ENCODE measurements at places on chromosomes 5 and 9.

DNA sequence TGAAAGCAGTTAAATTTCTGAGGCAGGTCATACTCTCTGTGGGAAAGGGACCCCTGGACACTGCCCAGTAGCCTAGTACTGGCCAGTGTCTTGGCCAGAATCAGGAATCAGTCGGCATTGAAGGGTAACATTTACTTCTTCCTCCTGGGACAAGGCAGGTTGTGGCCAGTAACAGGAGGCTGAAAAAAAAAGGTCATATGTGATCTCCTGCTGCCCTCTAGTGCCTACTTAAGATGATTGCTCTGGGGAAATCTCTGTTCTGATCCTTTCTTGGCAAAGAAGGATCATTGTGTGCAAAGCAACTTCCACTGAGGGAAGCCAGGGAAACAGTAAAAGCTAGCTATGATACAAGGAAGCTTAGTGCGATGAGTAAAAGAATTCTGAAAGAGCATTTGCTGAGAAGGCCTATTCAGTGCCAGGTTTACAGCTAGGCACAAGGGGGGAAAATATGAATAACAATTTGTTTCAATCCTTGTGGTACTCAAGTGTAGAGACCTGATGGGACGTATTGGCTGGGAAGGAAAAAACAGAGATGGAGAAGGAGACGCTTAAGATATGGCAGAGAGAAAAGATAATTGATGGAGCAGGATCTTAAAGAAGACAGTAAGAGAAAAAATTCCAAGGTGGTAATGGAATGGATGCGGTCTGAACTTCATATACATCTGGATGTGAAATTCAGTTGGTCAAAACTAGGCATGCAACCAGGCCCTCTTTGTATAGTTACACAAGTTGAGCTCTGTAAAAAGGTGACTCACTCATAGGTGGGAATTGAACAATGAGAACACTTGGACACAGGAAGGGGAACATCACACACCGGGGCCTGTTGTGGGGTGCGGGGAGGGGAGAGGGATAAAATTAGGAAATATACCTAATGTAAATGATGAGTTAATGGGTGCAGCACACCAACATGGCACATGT lies 25.8 kb upstream of the TRIM32 start:
- DNase-seq: peak; percentile 72

DNA sequence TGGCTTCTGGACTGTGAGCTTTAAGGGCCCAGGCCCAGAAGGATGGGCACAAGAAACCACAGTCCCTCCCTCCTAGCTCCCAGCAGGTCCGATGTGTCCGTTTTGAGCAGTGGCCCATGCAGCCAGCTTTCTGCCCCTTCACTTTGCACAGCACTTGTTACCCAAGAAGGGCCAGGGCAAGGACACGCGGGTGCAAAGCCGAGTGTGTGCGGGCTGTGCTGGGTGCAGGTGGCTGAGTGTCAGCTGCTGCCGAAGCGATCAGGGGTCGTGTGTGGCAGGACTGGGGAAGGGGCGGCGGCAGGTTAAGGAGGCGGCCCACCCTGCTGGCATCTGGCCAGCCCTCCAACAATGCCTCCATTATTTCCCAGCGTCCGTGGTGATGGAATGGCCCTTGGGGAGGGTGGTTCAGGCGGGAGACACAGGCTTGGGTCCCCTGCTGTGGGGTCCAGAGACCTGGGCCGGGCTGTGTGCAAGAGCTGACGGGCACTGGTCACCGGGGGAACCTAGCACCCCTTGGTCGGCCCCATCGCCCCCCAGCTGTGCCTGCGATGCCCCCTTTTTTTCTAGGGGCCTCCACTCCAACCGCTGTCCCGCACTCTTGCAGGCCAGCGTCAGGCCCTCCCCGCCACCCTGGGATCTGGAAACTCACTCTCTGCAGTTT lies 653 bp downstream of the LHX3 start:
- no peak for DNase-seq

- peak; percentile 85 for DNase-seq
Measured at GRCh38 chr9:87119328-87119881, 172.1 kb upstream of the GAS1 start.

DNA sequence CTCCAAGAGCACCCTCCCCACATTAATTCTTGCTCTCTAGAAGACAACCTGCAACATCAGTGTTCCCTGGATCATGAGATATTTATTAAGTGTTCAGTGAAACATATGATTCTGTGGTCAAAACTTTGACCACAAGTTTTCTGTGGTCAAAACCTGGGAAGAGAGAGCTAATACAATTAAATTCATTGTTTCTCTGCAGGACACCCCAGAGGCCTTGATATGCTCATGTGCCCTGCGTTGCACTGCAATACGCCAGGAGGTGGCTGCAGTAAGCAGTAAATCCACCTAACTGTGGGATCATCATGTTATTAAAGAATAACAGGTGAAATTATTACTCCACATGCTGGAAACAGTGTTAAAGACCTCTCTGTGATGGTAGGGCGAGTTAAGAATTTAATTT lies 109.3 kb upstream of the SPDL1 start:
- DNase-seq: no peak

- peak; percentile 76 for DNase-seq
Measured at GRCh38 chr5:135386096-135386495, 12.9 kb downstream of the MACROH2A1 start.

DNA sequence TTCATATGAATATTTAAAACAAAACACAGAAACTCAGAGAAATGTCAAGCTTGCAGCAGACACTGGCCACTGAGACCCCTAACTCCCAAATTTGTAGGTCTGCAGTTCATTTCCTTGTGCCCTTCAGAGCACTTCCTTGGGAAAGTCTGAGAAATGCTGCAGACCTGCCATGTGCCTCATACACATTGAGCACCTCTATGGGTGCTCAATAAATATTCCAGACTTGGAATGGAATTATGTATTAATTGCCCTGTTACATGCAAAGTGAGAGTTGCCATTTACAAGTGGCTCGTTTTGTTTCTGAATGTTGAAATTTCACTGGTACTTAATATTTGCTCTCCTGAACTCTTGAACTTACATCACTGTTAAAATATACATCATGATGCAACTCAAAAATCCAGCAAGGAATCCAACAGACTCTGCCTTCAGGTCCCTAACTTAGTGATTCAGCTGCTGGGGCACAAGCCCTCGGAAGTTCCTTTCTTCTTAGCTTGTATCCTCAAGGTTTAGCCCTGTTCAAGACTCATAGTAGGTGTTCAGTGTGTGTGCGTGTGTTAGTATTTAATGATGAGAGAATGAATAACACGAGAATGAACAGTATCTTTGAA lies 90.6 kb downstream of the PTCD2 start:
- peak; percentile 77 for DNase-seq

- peak; percentile 88 for DNase-seq
Measured at GRCh38 chr5:34486160-34486848, 169.8 kb upstream of the RAI14 start.

DNA sequence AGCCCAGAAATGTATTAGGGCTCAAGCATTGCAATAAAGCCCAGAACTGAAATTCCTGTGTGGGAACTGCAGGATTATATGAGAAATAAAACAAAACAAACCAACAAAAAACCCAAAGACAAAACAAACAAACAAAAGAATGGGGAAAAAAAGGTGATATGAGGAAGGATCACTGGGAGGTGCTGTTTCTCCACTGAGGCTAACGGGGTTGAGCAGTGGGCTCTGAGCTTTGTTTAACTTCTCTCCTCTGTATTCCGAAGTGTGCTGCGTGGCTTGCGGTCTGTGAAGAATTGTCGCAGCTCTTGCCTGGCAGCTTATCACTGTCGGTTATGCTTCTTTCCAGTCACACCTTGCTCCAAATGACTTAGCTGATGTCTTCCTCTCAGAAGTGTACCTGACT lies 106.3 kb downstream of the TENT4A start:
- no peak for DNase-seq

- DNase-seq: no peak
Measured at GRCh38 chr9:7879551-7880245, 80.1 kb upstream of the DMAC1 start.

- no peak for DNase-seq
Measured at GRCh38 chr5:54524704-54525103, 7.1 kb downstream of the SNX18 start.

GRCh38 chr5:101897914-101898313 lies 398.2 kb downstream of the SLCO4C1 start:
- DNase-seq: no peak

DNA sequence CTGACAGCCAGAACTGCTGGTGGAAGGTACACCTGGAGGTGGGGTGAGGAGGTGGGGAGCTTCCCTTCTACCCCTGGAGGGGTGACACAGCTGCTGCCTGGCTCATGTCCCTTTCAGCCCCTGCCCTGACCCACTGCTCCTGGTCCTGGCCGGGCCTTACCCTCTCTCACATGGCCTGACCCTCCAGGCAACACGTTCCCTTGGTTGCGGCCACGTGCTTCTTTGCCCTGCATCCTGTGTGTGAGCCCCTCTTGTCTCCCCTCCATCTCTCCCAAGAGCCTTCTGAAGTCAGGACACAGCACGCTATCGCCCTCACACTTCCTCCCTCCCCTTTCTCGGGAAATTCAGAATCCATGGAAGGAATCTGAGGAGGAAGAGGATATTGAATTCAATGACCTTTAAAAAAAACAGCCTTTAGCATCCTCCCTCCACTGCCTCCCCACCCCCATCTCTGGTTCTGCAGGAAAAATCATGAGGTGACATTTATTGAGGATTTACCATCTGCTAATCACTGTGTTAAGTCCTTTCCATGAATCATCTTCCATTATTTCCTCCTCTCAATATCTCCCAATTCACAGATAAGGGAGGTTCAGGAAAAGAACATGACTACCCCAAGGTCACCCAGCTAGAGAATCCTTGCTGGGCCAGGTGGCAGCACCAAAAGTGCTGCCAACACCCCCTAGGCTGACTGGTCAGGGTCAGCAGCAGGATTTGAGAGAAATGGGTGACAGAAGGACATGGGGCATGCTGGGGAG lies 8.3 kb downstream of the AQP3 start:
- no peak for DNase-seq

- no peak for DNase-seq
Measured at GRCh38 chr9:68725070-68725469, 20.0 kb downstream of the PIP5K1B start.

GRCh38 chr9:133134388-133135145 lies 13.5 kb upstream of the RALGDS start:
- DNase-seq: no peak

GRCh38 chr5:173441053-173441628 lies 112.9 kb upstream of the STC2 start:
- DNase-seq: no peak

- DNase-seq: peak; percentile 24
Measured at GRCh38 chr5:93585767-93586385, 2.9 kb downstream of the NR2F1 start.

DNA sequence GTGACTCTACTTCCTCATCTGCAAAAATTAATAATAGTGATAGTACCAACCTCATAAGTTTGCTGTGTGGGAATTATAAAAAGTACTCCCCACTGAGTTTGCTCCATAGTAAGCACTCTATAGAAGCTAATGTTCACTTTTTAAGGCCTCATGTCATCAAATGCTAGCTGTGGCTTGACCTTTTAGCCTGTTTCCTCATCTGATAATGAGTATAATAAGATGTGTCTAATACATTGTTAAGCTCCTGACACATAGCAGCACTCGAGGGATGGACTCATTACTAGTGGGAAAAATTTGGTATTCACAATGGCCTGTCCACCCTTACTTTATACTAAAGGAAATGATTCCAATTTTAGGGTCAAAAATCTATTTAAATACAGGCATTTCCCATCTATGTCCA lies 26.1 kb upstream of the CAST start:
- no peak for DNase-seq

- no peak for DNase-seq
Measured at GRCh38 chr5:114402206-114402605, 40.3 kb downstream of the KCNN2 start.

- DNase-seq: no peak
Measured at GRCh38 chr9:88443480-88444113, 55.4 kb downstream of the SPIN1 start.
